ENCODE measurements at places on chromosomes 6 and 20.

- no peak for DNase-seq
These were observed 144.5 kb downstream of the CDH26 start for GRCh38 chr20:60102665-60103210.

- DNase-seq, result no peak
These were observed 171.9 kb downstream of the JARID2 start for GRCh38 chr6:15417811-15418210.

DNA sequence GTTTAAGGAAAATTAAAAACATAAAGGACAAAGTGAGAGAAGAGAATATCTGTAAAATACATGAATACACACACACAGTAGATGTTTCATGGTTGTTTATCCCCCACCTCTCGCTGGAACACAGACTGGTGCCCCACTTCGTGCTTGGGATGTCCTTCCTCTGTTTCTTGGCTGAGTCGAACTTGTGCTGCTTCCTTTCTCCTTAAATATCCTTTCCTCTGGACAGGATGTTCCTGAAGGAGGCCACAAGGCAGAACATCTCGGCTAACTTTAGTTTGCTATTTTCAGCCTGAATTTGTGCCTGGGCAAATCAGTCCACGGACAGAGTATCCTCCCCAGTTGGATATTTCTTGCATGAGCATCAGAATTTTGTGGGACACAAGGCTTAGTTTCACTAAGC lies 54.7 kb upstream of the ZMYND8 start:
- no peak for DNase-seq

DNA sequence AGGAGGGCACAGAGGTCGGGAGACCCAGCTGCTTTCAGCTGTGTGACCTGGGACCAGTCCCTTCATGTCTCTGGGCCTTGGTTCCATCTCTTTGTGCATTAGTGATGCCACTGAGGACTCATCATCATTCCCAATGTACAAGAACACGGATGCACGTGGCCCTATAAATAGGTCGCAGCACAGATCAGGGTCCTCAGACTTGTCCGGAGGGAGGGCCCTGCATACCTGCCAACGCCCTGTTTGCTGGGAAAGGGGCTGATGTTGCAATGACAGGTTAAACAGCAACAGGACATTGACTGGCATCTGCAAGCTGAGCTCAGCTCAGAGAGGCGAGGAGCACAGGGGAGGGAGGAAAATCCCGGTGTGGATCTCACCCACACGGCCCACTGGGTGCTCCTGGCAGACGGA lies 21.8 kb downstream of the TGM2 start:
- no peak for DNase-seq

- no peak for DNase-seq
These were observed 62.1 kb downstream of the RNF182 start for GRCh38 chr6:13986700-13987399.

DNA sequence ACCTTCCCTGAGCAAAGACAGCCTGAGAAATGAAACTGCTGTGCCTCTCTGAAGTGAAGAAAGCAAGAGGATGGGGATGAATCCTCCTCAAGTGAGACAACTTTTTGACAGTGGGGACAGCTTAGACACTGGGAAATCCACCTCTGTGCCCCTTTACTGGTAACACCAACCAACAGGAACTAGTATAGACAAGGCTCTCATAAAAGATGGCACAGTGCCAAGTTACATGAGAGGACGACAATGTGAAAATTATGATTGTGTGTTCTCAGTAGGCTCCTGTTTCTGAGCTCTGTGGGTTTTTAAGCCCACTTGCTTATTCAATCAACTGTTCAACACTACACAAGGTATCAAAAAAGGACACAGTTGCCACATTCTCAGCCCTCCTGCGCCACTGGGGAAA lies 41.6 kb upstream of the LYRM2 start:
- no peak for DNase-seq

DNA sequence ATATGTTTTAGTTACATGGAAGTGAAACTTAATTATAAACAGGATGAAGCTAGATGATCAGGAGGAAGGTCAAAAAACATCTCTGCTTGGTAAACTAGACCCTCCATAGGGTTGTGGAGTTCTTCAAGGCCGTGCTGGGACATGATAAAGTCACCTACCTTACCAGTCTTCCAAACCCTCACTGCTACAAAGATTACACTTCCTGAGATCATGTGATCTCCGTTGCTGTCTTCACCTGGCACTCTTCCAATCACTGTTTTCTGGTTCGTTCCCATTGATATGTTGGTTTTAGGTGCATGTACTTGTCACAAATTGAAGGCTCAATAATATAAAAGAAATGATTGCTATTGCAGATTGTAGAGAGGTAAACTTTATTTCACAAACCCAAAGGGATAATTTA lies 161.5 kb upstream of the MAN1A1 start:
- DNase-seq, result no peak

DNA sequence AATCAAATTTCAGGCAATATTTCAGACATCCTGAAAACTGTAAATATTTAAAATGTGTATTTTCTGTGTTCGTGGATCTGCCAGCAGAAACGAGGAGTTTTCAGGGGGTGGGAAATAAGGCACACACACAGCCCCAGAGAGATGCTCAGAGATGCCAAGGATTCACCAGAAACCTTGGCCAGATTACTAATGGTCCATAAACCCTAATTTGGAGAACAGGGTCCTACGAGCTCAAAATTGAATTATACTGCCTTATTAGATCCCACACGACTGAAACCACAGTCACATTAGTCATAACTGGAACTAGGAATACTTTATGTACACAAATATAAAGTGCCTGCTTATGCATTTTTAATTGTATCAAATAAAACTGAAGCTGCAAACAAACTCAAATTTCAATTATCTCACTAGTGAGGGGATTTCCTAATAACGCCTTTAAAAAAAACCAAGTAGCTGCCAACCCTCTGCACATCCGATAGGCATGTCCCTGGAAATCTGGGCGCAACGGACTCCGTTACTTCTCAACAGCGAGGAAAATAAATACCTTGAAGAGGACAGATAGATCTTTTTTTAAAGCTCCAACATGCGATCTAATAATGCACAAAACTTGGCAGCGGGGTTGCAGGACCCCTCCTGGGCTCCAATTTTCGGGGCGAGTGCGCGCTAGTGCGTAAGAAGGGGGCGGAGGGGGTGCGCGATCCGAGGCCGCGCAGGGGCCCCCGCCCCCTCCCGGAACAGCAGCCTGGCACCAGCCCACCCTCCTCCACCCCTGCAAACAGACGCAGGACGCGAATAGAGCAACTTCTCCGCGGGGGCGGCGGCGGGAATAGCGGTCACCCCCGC lies 897 bp downstream of the CHD6 start:
- peak; percentile 45 for DNase-seq

- no peak for DNase-seq
These were observed 12.4 kb upstream of the HMGN3 start for GRCh38 chr6:79246891-79247290.

DNA sequence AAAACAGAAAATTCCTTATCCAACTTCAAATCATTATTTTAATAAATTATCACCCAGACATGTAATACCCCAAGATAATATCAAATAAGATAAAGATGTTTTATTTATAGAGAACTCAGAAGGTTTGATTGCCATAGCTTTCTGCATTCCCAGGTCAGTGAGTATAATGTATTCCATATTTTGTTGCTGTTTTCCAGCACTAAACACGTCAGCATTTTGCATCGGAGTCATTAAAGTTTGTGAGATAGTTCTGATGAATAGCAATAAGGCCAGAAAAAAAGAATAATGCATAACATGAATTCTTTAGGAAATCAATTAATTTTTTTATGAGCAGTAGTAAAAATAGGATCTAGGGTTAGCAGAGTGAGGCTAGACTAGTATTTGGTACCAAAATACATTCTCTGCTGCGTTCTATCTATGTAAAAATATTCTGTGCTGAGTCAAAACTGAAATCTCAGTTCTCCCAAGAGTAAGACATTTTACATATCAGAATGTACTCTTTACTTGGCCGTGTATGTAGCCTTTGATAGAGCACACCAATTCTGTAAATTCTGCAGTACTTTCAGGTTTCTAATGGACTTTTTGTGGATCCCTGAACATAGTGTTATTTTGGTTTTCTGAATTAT lies 269.9 kb upstream of the AGPAT4 start:
- DNase-seq, result no peak

GRCh38 chr20:34574426-34574825 lies 15.9 kb downstream of the MAP1LC3A start:
- no peak for DNase-seq

- no peak for DNase-seq
These were observed 14.0 kb downstream of the HMGN4 start for GRCh38 chr6:26552205-26552604.

DNA sequence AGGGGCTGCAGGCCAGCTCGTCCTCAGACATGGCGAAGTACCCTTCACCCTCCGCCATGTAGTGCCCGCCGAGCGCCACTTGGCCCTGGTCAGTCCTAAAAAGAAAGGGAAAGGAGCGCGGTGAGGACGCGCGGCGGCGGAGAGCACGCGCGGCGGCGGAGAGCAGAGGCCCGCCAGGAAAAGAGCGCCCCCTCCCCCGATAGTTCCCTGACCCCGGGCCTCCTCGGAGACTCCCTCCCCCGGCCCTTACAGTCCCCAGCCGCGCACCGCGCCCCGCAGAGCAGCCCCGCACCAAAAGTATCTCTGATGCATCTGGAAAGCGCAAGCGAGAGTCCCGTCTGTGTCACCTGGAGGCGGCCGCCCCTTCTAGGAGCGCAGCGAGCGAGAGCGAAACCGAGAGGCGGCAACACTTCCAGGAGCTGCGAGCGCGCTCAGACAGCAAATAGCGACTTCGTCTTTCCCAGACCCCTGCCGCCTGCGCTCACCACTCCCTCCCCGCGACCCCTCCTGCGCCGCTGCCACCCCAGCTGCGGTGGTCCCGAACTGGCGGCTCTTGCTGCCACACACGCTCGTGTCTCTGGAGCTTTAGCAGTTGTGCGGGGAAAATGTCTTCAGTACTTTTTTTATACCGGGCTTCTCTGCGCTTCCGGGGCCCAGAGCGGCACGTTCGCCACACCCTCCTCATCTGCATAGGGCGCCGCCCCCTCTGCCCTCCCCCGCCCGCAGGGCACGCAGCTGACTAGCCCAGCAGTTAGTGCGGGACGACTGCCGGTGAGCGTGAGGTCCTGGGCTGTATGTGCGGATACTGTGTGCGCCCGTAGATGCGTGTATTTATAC lies at the start of gene TENT5A:
TENT5A (minus strand) TSS at position 598 of the 837 bp plus-strand sequence; CDS start at position 58, 540 bp downstream.
- peak; percentile 93 for DNase-seq

- no peak for DNase-seq
These were observed 5.9 kb downstream of the IP6K3 start for GRCh38 chr6:33740794-33741193.

DNA sequence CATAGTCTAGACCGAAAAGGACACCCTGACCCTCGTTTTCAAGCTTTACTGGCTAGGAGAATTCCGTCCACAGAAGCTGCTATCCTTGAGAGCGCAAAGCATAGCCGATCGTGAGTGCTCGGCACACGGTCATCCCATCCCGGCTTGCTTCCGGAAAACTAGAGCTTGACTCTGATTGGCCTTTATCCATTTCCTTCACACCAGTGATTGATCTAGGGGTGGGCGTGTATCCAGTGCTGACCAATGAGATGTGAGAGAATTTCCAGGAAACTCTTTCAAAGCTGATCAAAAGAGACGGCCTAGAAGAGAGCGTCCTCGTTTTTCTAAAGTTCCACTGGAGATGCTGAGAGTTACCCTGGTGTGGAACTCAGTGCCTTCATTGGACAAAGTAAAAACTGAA lies 41.0 kb upstream of the NFATC2 start:
- no peak for DNase-seq

DNA sequence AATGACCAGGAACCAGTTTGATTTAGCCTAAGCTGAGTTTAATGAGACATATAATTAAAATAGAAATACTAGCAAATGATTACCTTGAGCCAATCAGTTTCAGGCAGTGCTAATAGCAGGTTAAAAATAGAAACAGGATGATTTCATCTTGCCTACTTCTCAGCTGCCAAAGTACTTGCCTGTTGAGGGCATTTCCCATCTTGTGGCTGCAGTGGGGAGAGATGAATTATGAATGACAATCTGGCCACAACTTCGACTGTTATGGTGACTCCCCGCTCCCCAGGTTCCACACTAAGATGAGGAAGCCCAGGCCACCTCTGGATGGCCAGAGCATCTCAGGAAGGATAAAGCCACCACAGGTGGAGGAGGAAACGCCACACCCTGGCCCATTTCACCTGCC lies 31.3 kb downstream of the MBOAT1 start:
- peak; percentile 20 for DNase-seq

DNA sequence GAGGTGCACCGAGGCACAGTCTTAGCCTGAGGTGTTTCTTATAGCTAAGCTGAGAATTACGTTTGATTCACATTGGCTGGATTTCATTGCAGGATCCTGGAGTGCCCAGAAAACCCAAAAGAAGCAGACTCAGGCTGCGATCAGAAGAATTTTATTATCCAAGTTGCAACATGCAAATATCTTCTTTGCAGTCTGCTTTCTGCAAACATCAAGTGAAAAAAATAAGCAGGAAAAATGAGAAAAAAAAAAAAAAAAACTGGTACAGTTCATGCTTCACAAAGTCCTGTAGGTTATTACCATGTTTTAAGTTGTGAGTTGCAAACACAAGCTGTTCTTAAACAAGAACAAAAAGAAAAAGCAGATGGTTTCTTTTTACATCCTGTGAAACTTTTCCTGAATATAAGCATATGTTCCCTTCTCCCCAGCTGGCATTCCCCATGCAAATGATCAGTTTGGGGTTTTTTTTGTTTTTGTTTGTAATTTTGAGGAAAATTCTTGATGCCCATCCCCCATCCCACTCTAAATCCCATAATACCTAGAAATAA lies 349.0 kb downstream of the CBLN4 start:
- DNase-seq, result no peak

GRCh38 chr6:88749849-88750248 lies 213.6 kb downstream of the RNGTT start:
- DNase-seq, result no peak

- DNase-seq, result no peak
These were observed 400.8 kb upstream of the CHD6 start for GRCh38 chr20:42018979-42019378.

GRCh38 chr20:56468316-56469076 lies at the start of gene RTF2:
Gene RTF2 (plus strand): TSS chr20:56468627. CDS start chr20:56468698, 71 bp downstream.
- DNase-seq, result peak; percentile 96

- peak; percentile 74 for DNase-seq
These were observed 38.1 kb upstream of the HLA-E start for GRCh38 chr6:30450909-30451841.

DNA sequence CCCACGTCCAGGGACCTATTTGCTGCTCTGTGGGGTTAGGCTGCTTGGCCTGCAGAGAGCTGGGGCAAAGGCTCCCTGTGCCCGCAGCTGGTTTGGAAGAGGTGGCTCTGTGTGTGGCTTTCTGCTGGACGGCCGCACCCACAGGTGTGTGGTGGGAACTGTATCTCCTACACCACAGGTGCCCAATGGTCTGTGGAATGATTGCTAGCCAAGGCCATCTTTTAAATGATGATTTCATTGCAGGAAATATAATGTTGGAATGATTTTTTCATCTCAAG lies 178.4 kb downstream of the DLL1 start:
- DNase-seq, result no peak

DNA sequence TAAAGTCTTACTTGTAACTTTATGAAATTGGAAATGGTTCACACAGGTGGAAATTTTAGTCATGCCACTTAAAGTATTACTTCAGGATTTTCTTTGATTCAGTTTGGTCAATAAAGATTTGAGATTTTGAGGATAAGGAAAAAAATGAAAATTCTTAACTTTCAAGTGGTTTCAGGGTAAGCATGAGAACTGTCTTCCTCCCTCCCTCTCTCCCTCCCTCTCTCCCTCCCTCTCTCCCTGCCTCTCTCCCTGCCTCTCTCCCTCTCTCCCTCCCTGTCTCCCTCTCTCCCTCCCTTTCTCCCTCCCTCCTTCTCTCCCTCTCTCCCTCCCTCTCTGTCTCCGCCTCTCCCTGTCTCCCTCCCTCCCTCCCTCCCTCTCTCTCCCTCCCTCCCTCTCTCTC lies 36.9 kb downstream of the L3MBTL3 start:
- no peak for DNase-seq
